ENCODE measurements at places on chromosomes 3 and 15. TPM values are rescaled to one million over a fixed set of nuclear protein-coding genes. Genes with fewer than 3 reads are reported as not detected.

The CMC1 gene
- total RNA-seq = 15.6 TPM

The TMEM44 gene
- 9.4 TPM for total RNA-seq

The GUCA1C gene
- not detected for total RNA-seq

The IP6K2 gene
- total RNA-seq = 33.1 TPM

The CD96 gene
- total RNA-seq = 2.5 TPM

The MUC13 gene
- total RNA-seq = 0.10 TPM

The EOMES gene
- total RNA-seq = 0.24 TPM

The GSK3B gene
- 33.0 TPM for total RNA-seq

The NECTIN3 gene
- total RNA-seq = 21.8 TPM

The SLC6A6 gene
- total RNA-seq = 23.6 TPM

The P2RY1 gene
- total RNA-seq = 4.1 TPM

The ATP13A4 gene
- 0.33 TPM for total RNA-seq

GRCh38 chr15:68334661-68335124, 57.1 kb downstream of the FEM1B start:
- DNase-seq = no peak

- DNase-seq = no peak
Measured at GRCh38 chr3:186239321-186239720, 122.7 kb downstream of the DGKG start.

DNA sequence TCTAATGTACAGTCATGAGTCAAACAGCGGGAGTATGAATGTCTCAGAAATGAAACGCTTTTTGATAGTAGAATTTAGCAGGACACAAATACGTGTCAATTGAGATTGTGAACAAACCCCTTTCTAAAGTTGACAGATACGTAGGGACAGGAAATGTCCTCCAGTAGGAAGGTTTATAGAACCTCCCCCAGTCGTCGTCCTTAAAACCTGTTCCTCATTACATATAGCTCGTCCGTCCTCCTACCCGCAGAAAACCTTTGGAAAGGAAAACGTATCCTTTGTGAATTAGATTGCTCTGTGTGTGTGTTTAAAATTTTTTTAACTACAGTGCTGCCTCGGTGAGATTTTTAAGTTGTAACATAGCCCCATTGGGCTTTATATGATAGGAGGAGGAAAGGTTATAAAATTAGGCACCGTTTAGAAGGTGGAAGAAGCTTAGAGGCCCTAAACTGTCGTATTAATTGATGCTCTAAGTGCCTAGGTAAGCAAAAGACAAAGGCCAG, 4.1 kb downstream of the UBE2E1 start:
- DNase-seq = no peak

DNA sequence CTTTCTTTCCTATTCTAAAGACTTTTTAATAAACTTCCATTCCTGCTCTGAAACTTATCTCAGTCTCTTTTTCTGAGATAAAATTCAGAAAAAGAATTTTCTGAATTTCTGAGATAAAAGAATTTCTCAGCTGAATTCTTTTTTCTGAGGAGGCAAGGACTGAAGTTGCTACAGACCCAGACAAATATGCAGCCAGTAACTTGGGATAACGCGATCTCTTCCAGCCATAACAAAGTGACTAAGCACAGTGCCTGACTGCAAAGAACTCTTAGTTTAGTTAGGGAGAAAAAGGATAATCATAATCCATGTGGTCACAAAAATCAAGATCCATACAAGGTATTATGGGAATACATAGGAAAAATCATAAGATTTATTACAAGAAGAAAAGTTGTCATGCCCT, 222.0 kb upstream of the GAP43 start:
- DNase-seq = no peak

DNA sequence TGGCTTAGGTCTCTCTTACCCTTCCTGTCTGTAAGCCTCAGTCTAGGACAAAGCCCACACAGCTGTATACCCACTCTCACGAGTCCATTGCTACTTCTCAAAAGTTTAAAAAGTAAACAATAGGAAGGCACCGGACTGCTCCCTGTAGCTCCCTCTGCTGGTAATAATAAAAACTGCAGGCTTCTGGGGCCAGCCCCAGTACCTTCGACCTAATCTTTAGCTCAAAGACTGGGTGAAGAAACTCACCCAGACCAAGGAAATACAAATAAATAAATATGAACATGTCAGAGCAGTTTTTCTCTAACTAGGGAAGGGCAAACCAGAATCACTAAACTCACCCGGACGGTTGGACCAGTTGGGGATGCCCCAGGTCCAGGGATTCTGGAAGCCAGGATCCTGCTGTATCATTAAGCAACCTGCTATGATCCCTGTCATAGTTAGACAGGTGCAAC, 5.0 kb downstream of the FAM219B start:
- DNase-seq = no peak

- no peak for DNase-seq
Measured at GRCh38 chr15:48710952-48711495, 65.5 kb upstream of the FBN1 start.

DNA sequence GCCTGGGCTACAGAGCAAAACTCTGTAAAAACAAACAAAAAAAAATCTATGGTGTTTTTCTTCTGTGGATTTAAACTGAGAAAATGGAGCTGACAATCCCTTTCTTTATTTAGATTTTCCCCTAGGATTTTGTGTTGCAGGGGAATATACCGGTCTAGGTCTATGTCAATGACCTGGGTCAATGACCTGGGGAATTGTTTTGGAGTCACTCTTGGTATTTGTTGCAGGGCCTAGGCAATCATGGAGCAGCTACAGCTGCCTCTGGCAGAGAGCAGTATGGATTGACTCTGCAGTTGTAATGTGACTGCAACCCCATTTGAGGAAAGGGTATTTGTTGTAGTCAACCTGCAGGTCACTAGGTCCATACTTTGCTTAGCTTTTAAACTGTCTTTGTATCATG, 37.6 kb upstream of the SLC7A14 start:
- no peak for DNase-seq

- no peak for DNase-seq
Measured at GRCh38 chr3:16140116-16140893, 34.2 kb upstream of the GALNT15 start.

DNA sequence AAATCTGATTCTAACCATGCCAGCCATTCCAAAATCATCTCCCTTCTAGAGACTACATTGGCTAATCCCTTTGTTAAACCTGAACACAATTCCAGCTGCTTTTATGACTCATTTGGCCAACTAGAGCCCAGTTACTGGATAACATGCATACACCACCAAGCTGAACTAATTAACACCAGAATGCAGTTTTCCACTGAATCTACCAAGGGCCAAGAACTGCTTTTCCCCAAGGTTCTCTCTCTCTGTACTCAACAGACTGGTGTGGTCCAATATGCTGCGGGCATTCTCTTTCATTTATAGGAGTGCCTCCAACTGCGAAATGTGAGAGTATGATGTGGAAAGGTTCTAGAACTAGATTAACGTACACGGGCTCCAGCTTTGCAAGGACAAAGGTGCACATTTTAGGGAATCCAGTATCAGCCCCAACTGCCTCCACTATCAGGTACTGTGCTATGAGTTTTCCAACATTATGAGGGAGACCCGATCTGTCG, 1.5 kb downstream of the CHSY1 start:
- no peak for DNase-seq

GRCh38 chr3:59558906-59559720, 509.3 kb upstream of the CFAP20DC start:
- DNase-seq = no peak

DNA sequence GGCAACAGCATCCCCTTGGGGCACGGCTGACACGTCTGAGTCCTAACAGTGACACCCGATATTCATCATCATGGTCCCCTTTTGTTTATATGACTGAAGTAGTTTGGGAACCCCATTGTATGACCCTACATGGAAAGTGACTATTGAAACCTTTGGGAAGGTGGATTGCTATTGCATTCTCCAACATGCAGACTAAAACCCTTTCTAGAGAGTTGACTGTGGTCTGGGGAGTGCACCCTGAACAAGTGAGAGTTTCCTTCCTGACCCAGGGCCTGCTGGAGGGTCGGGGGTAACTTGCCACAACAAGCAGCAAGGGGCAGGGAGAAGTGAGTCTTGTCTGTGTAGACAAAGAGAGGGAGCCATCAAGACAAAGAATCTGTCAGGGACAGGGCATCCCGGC, 54.4 kb downstream of the ISG20 start:
- DNase-seq = no peak

- DNase-seq = no peak
Measured at GRCh38 chr15:71658827-71659729, 151.3 kb upstream of the NR2E3 start.

DNA sequence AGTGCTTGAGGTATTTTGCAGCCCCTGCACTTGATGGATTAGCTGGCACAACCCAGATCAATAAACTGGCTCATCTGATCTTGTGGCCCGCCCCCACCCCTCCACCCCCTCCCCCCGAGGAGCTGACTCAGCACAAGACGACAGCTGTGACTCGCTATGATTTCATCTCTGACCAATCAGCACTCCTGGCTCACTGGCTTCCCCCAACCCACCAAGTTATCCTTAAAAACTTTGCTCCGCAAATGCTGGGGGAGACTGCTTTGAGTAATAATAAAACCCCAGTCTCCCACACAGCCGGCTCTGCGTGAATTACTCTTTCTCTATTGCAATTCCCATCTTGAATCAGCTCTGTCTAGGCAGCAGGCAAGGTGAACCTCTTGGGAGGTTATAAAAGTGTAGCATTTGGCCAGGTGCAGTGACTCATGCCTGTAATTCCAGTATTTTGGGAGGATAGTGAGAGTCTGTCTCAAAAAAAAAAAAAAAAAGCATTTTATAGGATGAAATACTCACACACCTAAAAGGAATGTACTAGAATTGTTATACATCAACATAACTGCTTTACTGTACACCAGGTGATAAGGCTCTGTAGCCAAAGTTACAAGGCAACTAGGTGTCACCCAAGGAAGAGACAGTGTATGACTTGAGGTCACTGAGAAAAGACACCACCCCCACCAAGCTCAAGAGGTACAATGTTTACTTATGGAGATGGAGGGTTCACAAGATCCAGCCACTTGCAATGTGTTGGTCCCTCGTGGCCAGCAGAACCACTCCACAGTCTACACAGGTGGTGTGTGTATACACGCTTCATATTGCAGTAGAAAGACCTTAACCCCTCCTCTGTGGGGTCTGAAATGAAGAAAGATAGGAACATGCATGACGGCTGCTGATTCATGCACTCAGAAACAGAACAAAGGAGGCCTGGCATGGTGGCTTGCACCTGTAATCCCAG, 8.6 kb downstream of the ZNF445 start:
- DNase-seq = no peak

DNA sequence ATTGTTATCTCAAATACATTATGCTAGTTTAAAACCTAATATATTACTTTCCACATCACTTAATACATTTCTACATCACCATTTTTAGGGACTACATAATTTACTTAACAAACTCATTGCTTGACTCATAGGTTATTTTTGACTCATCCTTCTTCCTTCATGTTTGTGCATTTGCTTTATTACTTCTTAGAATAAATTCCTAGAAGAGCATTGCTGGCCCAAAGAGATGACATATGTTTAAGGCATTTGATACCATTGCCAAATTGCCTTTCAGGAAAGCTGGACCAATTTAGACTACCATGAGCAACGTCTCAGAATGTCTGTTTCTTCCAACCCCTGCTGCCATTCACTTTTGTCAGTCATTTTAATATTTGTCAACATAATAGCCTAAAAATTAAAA, 905.8 kb downstream of the IGSF11 start:
- no peak for DNase-seq

DNA sequence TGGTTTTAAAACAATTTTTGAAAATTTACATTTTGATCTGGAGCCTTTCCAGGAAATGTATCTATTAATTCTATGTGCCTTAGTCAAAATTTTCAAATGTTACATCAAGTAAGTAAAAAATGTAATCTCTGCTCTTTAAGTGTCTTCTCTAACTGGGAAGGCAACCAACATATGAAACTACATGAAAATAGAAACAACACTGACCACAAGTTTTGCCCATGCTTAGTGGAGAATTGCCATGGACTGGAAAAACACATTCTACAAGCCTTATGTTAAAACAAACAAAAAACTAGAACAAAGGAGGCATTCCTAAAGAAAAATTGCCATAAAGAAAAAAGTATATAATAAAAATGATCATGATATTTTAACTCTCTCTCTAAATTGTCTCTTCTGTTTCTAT, 75.9 kb upstream of the SPRED1 start:
- no peak for DNase-seq

DNA sequence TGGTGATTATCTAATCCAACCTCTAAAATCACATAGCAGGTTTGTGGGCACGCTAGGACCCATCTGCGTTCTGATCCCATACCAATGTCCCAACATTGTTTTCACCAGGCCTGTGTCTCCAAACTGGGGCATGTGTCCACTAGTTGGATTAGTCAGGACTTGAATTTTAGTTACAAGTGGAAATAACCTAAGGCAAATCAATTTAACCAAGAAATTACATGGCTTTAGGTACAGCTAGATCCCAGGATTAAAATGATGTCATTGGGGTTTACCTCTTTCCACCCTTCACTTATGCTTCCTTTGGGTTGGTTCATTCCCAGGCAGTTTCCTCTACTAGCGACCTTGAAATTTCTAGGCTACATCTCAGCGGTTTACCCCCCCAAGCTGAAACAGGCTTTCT, 47.2 kb upstream of the PXYLP1 start:
- DNase-seq = no peak

- no peak for DNase-seq
Measured at GRCh38 chr15:51692154-51692553, 10.9 kb downstream of the SCG3 start.

DNA sequence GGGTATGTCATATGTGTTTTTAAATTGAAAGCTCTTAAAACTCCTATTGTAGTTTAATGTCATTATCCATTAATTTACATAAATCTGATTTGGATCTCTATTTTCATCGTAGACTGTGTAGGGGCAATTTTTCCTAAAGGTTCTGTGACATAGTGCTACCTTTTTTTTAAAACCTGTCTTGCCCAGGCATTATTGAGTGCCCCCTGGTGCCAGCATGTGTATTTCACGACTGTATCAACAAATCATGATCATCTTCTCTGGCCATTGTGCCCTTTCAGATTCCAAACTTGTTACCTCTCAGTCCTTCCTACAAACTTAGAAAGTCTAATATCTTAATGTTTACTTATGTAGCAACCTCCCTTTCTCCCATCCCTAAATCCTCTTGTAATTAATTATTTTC, 97.2 kb upstream of the FLNB start:
- DNase-seq = no peak
